Renal pelvis (tissue), 12 donors: ENCODE measurements at places on chromosomes 6 and 20.

- DNase-seq = no peak
These were observed 26.4 kb upstream of the PRELID3B start for GRCh38 chr20:59069026-59069425.

- DNase-seq = no peak
These were observed 184.0 kb downstream of the GPX5 start for GRCh38 chr6:28709478-28710349.

DNA sequence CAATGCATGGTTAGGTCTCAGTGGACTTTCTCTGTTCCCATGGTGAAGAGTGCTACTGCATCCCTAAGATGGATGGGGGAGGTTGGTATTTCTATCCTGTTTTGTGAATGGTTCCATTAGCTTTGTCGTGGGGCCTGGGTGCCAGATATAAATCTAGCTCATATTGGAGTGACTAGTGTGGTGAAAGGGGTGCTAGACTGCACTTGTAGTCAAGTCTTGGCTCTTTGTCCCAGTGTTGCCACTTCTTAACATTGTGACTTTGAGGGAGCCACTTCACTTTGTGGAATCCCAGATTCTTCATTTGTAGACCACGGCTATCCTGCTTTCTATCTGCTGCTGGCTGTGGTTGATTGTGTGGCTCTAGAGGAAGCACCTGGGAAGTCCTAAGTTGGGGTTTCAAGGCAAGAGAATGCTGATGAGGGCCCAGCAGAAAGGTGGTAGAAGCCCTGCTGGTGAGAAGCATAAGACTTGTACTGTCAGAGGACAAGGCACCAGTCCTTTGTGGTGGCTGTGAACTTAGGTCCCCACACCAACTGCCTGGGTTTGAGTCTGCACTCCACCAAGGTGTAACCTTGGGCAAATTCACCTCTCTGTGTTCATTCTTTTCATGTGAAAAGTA is 44.1 kb downstream of the VAPB start:
- no peak for DNase-seq

- DNase-seq = no peak
These were observed 34.3 kb upstream of the POU5F1 start for GRCh38 chr6:31204751-31205145.

- DNase-seq = peak; percentile 69
These were observed 14.5 kb downstream of the ADISSP start for GRCh38 chr20:3753098-3753497.

- DNase-seq = no peak
These were observed 144.5 kb upstream of the FLRT3 start for GRCh38 chr20:14481863-14482262.

DNA sequence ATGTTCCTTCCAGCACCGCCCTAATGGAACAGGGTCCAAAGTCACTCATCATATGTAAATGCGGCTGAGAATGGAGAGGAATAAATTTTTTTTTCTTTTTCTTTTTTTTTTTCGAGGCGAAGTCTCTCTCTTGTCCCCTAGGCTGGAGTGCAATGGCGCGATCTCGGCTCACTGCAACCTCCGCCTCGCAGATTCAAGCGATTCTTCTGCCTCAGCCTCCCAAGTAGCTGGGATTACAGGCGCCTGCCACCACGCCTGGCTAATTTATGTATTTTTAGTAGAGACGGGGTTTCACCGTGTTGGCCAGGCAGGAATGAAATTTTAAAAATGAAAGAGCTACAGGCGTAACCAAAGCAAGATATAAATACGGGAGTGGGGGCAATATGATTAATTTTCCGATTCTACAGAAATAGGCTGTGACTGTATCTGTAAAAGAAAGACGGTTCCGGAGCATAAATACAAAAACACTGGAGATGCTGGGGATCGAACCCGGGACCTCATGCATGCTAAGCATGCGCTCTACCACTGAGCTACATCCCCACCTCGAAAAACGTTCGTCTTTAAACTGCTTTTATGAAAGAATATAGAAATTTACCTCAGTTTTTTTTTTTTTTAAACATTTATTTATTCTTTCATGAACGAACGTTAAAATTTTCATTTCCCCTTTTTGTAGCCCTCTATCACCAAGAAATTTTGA is 132.2 kb downstream of the GPX5 start:
- DNase-seq = no peak

- no peak for DNase-seq
These were observed 436.7 kb downstream of the RNF144B start for GRCh38 chr6:18823782-18824386.

DNA sequence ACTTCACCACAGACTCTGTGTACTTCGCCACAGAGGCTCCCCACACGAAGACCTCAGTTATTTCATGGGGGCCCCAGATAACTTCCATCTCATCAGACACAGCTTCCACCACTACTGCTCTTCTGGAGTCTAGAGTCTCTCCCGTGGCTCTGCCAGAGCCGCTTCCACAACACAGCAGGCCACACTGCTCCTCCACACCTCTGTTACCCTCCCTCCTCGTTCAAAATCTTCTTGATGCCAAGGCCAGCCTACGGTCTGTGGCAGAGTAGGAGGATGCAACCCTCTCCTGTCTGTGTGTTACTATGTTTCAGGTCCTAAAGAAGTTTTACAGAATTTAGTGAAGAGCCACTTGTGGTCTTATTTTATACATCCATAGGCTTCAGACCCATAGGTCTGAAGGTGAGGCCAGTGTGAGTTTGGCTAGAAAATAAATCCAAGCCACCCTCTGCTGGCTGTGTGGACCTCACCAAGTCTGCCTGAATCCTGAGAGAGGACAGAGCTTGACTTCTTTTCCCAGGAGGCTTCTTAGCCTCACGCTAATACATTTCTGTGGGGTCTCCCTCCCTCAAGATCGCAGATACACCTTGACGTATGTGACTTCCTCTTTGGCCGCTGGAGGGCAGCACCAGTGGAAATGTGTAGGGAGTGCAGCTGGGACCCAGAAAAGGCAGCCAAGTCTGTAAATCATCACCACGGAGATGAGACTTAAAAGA is 197.7 kb downstream of the FAXC start:
- peak; percentile 35 for DNase-seq

GRCh38 chr6:24054388-24054787 is 71.6 kb upstream of the NRSN1 start:
- no peak for DNase-seq

DNA sequence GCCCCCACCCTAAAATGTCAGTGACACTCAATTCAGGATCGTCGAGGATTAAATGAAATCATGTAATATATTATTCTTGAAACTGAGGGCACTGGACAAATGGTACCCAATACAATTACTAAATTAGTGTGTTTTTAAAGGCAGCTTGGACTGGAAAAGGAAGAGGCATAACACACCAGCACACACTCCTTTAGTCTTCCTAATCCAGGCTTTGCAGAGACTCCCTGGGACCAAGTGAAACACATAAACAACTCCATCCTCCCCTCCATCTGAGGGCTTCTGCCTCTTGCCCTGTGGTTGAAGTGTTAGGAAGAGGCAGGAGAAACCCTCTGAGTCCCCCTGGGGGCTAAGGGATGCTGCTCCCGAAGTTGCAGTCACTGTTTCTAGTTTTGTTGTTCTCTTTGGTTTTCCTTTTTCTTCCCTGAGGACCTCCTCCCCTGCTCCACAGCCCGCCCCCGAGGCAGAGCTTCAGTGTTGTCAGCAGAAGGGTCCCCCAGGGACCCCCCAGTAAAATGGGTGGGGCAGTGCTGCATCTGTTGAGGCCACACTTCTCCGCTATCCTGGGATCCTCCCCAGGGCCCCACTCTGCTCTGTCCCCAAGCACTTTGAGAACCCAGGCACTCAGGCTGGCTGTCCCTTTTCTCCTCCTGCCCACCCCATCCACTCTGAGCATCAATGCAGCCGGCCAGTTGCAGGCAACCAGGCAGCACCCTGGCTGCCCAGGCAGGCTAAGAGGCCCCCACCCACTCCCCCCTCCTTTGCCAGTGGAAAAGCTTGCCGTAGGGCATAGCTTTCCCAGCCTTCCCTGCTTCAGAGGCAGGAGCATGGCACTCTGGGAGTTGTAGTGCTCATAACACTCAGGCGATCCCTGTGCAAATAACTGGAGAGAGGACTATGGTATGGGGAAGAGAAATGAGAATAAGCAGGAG is 5.9 kb downstream of the TMEM63B start:
- DNase-seq = no peak
